Endothelial cell of umbilical vein (primary cell): ENCODE measurements at places on chromosomes 5 and 9.

GRCh38 chr5:3858524-3858923, 262.9 kb downstream of the IRX1 start:
- no peak for DNase-seq

DNA sequence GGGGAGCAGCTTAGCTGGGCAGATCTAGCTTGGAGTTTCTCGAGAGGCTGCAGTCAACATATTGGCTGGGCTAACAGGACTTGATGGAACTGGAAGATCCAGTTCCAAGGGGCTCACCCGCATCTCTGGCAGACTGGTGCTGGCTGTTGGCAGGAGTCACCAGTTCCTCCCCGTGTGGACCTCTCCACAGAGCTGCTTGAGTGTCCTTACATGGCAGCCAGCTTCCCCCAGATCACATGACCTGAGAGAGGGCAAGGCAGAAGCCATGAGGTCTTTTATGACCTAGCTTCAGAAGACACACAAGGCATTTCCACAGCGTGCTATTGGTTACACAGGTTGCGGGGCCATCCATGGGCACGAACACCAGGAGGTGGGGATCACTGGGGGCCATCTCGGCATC, 26.4 kb upstream of the RXRA start:
- no peak for DNase-seq

DNA sequence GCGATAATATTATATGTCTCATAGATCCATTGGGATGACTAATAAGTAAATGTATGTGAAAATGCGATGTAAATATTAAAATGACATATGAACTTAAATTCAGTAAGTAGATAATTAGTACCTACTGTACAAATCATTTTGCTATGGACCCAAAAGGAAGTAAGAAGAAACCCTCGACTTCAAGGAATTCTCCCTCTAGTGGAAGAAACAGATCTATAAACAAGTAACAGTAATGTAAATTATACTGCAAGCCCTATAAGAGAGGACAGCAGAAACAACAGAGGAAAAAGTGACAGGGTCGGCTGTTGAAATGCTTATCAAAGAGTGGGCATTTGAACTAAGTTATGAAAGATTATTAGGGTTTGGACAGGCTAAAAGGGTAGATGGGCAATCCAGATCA, 320.3 kb downstream of the DMAC1 start:
- no peak for DNase-seq

DNA sequence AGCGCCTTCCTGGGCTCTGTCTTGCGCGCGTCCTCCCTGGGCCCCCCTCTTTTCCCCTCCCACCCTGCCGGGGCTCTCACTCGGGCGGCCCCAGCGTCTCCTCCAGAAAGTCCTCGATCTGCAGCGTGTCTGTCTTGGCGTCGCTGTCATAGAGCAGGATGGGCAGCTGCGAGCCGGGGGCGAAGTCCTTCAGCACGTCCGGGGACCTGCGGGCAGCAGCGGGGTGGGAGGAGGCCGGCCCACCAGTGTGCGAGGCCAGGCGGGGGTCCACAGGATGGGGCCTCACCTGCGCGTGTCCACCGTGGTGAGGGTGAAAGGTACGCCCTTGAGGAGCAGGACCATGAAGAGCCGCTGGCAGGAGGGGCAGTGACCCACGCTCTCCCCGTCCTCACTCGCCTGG, 1.0 kb downstream of the CLIC3 start:
- DNase-seq = no peak

GRCh38 chr9:78218890-78219289, 17.0 kb upstream of the CEP78 start:
- DNase-seq = no peak

DNA sequence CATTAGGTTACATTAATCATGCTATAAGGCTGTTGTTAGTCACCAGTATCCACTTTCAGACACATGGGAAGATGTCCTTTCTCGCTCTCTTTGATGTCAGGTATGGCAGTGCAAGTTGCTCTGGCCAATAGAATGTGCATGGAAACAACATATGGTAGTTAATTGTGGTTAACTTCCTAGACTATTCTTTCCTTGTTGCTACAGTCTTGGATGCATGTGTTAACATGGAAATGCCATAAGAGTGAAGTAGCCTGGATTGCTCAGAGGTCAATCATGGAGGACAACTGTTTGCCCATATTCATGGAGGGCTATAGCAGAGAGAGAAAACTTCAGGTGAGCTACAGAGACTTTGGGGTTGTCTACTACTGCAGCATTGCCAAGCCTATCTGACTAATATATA, 245.8 kb upstream of the GAS1 start:
- DNase-seq = no peak

GRCh38 chr5:66945389-66946349, 250.9 kb downstream of the CD180 start:
- DNase-seq = peak; percentile 65

- peak; percentile 14 for DNase-seq
Measured at GRCh38 chr5:164296603-164297080, 791.2 kb downstream of the MAT2B start.

DNA sequence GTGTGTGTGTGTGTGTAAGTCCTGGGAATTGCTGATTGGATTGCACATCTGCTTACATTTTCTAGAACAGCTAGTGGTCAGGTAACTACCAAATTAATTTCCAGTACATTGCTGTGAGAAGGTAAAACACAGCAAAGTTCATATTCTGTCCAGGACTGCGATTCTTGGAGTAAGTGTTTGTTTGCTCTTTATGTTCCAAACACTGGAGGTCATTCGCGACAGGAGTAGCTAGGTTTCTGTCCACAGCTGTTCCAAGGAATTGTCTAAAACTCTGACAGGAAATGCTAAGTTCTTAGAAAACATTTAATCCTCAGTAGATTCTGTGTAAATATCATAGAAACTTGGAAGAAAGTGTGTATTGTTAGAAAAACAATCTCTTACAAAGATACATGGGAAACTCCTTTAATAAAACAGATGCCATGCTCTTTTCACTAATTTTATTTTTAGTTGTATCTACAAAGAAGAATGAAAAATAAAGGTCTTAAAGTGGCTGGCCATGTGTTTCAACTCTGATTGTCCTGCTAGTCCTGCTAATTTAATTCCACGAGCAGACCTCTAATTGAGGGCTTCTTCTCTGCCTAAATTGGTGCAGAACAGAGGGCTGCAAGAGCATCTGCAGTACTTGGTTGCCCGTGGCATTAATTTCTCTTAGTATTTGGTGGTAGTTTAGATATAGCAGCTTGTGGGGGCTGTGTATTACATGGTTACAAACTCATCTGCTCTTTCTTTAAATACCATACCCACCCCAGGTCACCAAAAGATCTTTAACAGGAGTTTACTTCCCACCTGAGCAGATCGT, 464.5 kb downstream of the RASEF start:
- no peak for DNase-seq

- DNase-seq = peak; percentile 43
Measured at GRCh38 chr9:4289411-4290326, 10.2 kb downstream of the GLIS3 start.

- DNase-seq = no peak
Measured at GRCh38 chr5:175737481-175737880, 79.6 kb downstream of the HRH2 start.

DNA sequence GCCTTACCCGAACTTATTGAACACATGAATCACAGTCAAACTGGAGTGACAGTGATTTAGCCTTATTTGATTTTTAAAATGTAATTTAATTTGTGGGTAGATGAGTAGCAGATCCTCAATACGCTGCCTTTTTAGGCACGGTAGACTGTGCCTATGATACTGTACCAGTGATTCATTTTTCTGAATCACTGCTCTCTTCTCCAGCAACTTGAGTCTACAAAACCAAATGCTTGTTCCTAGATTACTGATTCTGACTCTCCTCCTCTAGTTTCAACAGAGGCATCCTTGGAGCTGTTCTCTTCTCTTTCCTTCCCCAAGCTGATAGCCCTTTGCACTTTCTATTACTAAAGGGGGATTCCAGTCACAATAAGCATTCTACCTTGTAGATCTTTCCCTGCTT, 94.3 kb upstream of the IL7R start:
- no peak for DNase-seq

GRCh38 chr5:132876020-132876759, 2.7 kb downstream of the LEAP2 start:
- DNase-seq = no peak

DNA sequence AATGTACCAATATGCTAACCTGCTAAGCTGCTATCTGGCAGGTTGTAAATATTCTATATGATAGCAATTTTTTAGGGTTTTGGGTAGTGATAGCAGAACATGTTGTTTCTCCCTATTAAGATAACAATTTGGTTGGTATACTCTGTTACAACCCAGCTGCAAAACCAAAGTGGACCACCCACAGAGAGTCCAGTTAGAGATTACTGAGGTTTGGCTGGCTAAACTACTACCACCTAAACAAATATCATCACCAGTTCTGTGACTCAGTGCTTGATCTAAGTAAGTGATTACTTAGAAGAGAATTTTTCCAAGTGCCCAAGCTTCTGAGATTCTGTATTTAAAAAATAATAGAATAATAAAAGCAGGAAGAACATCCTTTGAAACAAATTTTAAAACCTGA, 72.3 kb downstream of the XRCC4 start:
- DNase-seq = no peak

GRCh38 chr9:114449236-114449635, 56.0 kb downstream of the WHRN start:
- no peak for DNase-seq

DNA sequence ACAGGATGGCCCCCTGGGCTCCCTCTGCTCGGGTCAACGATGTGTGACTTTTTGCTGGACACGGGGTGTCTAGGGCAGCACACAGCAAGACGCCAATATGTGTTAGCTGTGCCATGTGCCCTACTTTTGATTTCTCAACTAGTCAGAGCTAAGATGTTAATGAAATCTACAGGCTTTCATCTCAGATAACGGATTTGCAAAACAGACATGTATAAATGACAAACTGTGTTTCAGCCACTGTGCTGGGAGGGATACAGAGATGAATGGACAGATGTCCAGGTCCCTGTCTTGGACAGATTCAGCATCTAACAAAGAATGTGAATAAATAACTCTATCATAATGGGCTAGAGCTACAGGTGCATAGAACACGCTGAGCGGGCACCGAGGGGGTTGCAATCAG, 160.2 kb upstream of the LHFPL2 start:
- DNase-seq = no peak

DNA sequence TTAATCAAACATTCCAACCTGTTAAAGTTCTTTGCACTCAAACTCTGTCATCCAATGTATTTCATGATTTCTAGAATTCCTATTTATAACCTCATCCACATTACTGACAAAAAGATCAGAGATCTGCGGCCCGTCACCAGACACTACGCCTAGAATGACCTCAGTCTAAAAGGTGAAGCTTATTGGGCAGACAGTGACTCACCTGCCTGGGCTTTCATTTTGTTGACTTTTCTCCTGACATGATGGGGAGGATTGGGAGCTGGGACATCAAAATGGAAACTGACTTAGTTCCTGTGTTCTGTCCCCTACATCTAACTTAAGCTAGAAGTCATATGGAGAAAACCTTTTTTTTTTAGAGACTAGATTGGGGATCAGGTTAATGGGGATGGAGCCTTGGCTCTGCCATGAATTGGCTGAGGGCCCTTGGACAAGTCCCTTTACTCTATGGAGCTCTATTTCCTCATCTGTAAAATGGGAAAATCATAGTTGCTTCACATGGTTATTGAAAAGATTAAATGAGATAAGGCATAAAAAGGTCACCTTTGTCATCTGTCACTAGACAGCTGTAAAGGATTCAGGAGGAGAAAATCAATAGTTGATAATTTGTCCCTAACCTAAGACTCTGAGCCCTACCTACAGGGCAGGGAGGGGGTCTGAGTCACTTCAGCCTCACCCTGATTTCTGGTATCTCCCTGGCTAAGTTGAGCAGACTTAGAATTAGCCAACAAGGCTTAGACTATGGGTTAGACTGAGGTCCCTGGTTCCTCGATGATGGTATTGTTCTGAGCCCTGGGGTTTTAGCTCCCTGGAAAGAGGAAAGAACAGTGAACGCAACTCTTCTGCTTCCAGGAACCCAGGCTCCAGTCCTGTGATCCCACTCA, 224.8 kb upstream of the TBC1D2 start:
- DNase-seq = no peak

DNA sequence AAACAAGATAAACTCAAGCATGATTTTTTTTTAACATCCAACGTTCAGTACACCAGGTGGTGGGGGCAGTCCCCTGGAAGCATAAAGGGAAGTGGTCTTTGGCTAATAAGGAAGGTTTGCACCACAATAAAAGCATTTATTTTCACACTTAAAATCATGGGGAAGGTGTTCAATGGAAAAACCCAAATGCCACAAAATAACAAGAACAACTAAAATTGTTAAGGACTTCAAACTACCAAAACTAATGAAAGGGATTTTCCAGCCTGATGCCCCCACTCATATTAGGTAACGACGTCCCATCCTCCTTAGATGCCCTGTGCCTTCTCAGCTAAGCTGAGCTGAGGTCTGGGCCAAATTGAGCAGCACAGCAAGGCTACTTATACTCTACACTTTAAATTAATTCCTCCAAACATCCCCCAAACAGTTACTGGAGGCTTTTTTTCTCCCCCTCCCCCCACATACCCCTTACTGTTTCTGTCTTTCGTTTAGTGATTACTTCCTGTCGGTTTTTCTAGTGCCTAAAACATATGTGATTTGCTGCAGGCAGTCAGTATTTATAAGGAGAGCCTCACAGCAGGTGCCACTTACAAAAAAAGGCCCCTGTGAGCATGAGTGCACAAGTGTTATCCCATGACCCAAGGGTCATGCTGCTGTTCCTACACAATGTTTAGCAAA, 259.7 kb upstream of the ZNF608 start:
- DNase-seq = peak; percentile 21

GRCh38 chr9:107489144-107489673, 360 bp downstream of the KLF4 start:
- peak; percentile 34 for DNase-seq

- no peak for DNase-seq
Measured at GRCh38 chr9:120711841-120712538, 2.3 kb downstream of the MEGF9 start.

DNA sequence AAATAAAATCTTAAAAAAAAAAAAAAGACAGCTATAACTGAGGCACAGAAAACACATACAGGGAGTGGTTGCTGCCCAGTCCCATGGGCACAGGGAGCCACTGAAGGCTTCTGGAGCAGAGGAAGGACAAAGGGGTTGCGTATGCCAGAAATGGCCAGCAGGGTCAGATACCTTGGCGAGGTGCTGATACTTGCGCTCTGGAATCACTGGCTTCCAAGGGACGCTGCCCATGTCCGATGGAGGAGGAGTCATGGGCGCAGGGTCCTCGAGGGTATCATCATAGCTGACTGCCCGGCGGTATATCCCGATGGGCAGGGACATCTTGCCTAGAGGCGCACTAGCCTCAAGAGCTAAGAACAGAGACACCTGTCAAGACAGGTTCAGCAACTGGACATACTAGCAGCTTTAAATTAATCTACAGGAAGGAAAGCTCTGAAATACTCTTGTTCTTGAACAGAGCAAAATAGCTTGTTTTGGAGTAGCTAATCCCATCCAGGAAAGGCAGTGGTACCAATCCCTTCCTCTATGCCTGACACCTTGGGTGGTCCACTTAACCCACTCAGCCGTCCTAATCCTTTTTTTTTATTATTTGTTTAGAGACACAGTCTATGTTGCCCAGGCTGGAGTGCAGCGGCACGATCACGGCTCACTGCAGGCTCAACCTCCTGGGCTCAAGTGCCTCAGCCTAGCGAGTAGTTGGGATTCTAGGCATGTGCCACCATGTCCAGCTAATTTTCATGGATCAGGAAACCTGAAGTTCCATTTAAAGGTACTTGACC, 6.0 kb downstream of the KIAA1191 start:
- no peak for DNase-seq
